ENCODE measurements at places on chromosomes 3 and 15.

GRCh38 chr3:129282727-129283327 lies 4.2 kb downstream of the HMCES start:
- DNase-seq, result peak; percentile 61

- DNase-seq, result no peak
These were observed 46.3 kb upstream of the VPS8 start for GRCh38 chr3:184765730-184766074.

DNA sequence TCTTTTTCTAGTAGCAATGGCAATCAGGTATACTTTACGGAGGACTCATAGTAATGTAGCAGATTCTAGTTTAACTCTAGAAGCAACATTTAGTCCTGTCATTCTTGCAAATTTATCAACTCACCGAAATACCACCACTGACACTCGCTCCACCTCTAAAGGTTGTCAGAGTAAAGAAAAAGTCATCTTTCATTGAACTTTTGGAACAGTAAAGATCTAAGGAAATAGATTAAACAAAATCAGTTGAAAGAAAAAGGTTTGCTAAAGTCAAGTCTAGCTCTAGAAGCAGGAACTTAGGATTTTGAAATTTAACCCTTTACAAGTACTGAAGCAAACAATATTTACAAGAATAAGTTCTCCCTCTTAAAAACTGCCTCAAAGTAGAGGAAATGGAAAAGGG lies 8.7 kb downstream of the ATP8B4 start:
- no peak for DNase-seq

GRCh38 chr15:67242708-67243111 lies 11.8 kb downstream of the AAGAB start:
- no peak for DNase-seq

DNA sequence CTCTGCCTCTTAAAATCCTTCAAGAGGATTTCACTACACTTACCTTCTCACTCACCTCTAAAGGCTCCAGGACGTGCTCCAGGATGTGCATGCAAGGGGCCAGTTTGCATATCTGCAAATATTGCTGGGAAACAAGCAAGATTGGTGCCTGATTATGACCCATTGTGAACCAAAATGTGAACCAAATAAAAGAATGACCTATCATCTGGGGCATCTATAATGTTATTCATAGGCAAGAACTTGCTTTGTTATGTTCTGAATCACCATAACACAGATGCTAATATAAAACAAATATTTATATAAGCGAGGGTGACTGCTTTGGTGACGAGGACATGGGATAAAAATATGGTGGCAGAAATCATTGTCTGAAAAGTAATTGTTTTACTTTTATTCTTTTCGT lies 5.5 kb downstream of the IL12A start:
- DNase-seq, result no peak

Measured in CD4-positive, alpha-beta T cell treated with Interleukin-17A for 1 hour (primary cell).